GOT3 (cell line): ENCODE measurements at places on chromosomes 2 and 18.

DNA sequence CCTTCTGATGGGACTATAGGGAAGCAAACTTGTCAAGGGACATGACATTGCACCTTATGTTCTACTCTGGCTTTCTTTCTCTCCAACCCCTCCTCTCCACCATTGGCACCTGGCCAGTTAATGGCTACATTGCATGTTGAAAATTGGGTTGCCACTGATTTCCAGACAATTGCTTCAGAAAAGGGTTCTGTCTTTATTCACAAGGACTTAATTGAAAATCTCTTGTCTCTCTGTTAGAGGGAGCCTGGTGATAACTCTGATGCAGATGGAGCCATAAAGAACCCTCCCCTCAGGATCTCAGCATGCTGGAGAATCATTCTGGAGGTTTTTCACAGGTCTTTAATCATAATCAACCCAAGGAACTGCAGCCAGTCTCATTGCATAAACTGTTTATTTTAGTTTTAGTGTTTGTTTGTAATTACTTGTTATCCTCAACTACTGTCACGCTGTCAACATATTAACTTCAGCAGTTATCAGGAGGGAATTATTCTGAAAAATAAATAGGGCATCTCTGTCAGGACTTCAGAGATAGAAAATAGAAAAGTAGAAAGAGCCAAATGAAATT lies 316.8 kb downstream of the RIT2 start:
- no peak for DNase-seq

DNA sequence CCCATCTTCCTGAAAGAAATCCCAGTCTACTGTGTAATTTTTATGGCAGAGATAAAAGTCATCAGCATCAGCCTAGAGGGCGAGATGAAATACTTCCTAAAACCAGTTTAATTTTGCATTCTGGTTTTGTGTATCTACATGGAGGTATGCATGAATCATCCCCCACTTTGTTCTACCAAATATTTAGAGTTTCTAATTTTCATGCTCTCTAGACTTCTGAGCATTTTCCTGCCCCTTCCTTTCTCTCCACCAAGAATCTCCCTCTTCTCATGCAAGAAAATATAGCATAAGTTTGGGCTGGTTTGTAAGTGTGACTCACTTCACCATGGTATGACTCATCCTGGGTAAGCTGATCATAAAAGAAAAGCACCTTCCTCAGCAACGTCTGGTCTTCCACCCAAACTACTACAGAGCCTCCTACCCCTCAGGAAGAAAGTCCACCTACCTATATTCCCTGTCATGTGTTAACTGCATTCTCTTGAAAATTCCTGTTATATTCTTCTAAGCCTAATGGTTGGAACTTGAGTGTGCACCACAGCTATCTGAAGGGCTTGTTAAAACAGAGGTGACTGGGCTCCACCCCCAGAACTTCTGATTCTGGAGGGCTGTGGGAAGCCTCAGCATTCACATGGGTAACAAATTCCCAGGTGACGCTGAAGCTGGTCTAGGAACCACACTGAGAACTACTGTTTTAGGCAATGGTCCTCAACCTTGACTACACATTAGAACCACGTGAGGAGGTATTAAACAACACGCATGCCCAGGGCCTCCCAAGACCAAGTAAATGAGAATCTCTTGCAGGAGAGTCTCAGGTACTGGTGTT lies 37.4 kb upstream of the RAPGEF4 start:
- no peak for DNase-seq

DNA sequence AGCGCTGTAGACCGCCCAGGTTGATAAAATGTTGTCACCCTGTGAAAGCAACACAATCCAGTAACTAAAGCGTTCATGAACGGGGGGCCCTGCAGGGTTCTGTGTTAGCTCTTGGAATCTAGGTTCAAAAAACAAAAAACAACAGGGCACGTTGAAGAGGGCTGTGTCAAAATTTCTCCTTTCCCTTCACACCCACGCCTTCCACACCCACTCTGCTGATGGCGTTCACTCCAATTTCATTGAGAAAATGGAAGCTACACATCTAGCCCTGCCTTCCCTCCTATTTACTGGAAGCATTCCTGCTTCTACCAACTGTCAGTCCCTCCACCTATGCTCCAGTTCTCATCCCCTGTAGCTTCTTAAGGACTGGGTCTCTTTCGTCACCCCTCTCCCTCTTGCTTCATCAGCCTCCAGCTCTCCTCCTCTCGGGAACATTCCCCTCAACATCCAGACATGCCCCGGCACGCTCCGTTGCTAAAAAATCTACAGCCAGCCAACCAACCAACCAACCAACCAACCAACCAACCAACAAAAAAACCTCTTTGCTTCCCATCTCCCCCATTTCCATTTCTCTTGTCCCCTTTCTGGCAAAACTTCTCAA lies 98.4 kb upstream of the SP3 start:
- DNase-seq, result no peak

DNA sequence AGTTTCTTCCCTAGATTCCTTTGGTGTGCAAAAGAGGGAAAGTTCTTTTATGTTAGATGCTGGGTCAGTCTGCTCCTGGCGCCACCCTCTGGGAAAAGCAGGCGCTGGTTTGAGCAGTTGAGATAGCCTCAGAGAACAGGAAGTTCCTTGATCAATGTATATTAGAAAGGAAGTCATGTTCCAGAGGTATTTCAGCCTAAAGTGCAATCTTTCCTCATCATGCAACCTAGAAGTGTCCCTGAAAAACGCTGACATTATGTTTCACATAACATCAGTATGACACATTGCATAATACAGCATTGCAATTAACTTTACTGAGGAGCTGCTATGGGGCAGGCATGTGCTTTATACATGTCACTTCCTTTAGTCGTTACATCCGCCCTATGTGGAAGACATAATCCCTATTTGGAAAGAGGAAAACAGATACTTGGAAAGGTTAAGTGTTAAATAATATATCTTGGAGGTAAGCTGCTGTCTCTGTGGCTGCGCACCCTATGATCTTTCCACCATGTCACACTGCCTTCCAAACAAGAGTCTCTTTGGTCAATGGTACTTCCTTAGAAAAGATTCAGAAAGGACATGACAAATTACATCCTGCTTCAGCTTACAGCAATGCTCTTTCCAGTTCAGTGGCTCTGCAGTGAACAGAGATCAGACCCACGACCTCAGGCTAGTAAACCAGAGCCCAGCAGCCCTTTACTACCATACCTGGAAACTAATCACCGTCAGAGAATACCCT lies 369.7 kb downstream of the RAD51AP2 start:
- DNase-seq, result no peak

GRCh38 chr2:150100336-150100735 lies 387.1 kb downstream of the RND3 start:
- no peak for DNase-seq

DNA sequence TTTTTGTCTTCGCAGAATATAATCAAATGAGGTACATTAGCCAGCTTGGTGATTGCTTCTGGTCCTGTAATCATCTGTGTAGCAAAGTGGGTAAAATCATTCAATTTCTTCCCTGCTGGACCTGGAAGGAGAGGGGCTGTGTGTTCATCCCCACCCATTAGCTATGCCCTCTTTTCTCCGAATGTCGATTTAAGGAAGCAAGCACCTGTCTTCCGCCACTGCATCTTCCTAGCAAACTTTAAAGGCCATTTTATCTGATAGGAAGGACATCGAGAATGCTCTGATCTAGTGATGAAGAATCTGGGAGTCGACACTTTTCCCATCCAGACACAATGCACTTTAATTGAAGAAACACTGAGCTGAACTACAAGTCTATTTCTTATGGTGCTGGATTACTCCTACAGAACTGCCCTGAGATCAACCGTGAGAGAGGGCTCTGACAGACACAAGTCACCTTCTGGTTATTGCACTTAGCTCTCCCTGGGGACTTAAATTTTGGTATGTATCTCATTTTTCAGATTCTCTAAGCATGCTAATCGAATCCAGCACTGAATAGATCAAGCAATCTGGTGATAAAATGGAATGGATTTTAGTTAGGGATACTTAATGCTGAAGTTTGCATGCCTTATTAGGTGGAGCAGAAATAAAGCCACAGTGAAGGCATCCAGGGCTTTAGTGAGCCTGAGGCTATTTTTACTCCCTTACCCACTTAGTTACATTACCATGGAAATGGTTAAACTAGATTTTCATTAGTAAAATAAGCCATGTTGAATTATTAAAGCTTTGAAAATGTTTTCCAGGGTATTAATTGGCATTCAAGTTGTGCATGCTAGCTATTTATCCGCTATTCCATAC lies 1.3 kb downstream of the NYAP2 start:
- DNase-seq, result no peak

DNA sequence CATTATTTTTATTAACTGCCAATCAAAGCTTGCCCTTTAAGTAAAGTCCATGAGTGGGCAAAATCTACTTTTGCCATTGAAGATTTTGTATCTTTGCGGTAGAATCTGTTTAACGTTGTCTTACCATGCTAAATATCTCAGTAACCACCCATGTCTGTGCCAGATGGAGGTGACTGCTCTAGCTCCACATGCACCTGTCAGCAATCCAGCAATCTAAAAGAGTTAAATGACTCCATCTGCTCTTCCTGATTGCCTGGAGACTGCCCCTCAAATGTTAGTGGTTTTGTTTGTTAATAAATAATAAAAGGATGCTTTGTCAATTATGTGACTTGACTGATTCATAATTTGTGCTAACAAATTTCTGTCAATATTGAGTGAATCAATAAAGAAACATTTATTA lies 141.7 kb downstream of the RBM43 start:
- no peak for DNase-seq

DNA sequence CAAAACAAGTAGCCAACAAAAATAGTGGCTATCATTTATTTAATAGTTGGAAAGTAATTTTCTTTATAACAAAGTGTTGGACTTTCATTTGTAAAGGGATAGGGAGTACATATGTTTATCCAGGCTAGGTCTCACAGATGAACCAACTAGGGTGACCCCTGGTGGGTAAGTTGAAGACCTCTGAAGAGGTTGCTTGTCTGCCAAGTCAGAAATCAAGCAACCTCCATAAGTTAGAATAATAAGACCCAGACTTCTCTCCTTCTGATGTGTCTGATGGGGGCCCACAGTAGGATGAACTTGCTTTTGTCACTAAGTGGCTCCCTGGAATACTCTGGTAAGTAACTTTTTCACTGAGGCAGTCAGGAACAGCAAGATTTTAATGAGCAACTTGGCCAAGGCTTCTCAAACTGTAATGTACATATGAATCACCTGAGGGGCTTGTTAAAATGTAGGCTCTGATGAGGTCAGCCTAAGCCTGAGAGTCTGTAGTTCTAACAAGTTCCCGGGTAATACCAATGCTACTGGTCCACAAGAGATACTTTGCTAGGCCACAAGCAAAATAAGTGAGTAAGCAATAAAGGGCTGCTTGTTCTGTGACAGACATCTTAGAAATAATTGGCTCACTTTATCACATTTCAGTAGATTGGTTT lies 319.6 kb downstream of the PIK3C3 start:
- no peak for DNase-seq

DNA sequence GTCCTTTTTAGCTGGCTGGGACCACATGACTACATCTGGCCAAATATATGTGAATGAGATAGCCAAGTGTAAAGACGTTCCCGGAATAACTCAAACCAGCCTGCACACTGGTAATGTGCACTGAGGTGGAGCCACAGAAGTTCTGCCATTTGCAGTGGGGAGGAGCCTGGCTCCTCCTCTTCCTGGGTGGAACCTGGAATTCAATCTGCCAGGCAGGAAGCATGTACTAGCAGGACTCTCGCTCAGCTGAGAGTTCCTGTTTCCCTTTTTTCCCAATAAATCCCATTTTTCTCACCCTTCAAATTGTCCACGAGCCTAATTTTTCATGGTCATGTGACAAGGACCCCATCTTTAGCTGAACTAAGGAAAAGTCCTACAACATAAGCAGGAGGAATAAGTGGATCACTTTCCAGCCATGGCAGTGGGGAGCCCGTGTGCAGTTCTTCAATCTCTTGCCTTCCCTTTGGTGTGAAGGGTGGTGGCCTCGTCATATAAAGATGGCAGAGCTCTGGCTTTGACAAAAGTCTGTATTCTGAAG lies 183.2 kb downstream of the UXS1 start:
- no peak for DNase-seq

DNA sequence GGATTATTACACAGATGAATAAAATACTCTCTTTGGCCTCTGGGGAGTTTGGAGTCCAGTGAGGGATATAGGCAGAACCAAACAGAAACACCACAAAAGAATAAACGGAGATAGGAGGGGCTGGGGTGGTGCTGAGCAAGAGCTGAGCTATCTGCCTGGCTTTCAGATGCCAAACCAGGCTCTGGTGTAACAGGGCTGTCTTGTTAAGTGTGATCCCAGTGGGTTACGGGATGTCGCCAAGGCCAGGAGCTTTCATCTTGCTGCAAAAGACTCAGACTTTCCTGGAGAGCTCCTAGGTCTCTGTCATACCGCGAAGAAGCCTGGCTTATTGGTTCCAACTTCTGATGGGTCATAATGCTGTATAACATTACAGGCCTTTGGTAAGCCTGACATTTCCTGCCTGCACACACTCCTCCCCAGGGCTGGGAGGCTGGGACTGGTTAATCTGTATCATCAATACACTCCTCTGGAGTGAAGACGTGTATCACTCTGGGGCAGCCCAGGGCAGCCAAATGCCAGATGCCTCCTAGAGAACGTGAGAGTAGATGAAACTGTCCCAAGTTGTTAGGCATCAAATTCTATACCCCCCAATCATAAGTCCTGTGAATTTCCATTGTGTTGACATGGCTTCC lies 60.5 kb downstream of the STPG4 start:
- DNase-seq, result no peak

- no peak for DNase-seq
Observed at GRCh38 chr2:28779001-28779400, 27.4 kb downstream of the PPP1CB start.

GRCh38 chr18:6775702-6776101 lies 46.2 kb downstream of the ARHGAP28 start:
- DNase-seq, result no peak

DNA sequence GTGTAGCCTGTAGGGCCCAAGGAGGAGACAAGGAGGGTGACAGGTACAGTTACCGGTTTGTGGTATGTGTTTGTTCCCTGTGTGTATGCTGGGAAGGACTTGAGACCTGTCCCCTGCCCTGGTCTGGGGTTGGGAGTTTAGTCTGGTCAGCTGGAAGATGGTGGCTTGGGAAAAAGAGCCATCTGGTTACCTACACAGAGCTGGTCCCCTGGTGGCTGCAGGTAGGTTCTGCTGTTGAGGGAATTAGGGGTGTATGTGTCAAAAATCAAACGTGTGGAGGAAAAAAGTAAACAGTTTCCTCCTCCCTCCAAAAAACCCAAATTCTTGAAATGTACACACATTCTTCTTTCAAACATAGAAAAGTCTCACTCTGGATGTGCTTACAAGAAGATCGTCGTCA lies 24.3 kb downstream of the PTMA start:
- DNase-seq, result no peak

DNA sequence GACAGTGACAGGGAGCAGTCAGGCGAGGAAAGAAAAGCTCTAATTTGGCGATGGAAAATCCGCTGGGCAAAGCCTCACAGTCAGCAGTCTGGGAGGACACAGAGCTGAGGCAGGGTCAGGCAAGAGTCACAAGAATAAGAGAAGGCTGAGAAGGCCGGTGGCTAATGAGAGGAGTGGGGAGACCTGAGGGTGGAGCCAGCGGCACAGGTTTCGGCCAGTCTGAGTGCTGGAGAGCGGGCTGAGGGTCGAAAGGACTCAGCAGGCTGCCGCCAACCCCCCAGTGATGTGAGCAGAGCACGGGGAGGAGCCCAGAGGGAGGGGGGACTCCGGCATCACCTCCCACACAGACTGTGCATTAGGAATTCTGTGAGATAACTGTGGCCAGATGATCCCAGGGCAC lies 500.6 kb upstream of the MYT1L start:
- DNase-seq, result no peak
